ENCODE measurements at places on chromosomes 4 and X.

- no peak for DNase-seq
Observed at GRCh38 chr4:7960790-7961655, 21.4 kb upstream of the AFAP1 start.

DNA sequence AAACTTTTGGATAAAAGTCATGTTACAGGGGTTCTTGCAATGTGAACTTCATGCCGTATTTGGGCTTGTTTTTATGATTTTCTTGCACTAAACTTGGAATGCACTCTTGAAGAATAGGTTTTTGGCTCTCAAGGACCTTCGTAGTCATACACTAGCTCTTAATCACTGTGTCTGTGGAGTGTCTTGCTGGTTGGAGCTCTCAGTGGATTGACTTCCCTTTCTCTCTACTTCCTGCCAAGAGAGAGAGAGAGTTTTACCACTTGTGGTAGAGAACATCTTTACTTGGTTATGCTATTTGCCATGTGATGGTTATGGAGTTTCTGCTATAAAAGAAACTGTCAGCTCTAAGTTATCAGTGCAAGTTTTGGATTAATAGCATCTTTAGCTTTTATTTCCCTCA lies 112.4 kb downstream of the BMPR1B start:
- DNase-seq, result no peak

DNA sequence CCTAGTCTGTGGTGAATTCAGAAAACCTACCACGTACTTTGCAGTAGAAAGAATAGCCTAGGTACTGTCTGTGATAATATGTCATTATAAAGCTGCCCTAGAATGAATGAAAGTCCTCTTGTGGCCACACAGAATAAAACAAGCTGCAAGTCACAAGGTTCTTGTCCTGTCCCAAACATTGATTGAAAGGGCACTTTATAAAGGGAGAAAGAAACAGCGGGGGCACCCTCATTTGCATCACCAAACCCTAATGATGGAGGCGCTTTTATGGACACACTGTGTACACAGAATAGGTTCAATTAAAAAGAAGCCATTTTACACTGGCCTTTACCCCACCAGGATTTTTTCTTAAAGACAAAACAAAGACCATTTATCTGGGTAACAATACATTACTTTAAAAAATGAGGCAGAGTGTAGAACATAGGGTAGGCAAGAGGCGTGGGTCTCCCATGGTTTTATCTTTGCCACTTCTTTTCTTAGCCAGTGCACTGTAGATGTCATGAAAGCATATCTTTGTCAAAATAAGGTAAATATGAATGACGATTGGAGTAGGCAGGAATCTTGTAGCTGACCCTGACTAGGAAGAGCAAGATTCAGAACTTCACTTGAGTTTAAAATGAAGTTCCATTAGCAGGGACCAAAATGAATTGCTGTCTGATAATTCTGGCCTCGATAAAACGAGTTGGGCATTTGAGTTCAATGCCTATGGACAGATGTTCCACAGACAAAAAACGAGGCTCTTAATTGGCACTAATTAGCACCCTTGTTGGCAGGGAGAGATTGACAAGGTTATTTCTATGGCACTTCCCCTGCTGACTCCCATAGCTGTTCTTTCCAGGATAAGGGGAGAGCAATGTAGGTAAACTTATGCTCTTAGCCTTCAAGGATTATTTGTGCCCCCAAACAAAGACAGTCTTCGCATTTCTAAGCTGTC lies 365.1 kb downstream of the AFF2 start:
- no peak for DNase-seq

DNA sequence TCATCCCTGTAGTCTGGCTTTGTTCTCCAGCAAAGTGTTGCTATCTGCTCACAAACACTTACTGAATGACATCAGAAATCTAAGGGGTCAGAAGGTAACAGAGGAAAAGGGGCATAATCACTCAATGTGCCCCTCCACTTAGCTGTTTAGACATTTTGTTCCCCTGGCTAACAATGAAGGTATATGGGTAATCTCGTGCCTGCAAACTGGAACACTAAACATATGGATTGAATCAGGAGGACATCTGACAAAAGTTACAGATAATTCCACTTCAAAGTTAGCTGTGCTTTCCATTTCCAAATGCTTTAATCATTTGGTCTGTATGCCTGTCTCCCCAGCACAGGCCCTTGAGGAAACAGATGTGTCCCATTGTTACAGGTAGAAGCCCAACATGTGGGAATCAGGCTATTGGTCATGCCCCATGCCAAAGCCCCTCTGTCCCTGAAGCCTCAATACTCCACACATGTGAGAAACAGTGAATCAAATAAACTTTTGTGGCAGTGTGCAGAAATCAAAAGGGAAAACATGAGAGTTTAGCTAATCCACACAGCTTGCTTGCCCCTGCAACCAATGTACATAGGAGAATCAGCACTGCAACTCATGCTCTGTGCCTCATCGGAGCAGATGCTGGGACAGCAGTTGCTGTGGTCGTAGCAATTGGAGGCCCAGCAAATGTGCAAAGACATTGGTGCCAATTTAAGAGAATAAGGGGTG lies 111.7 kb downstream of the RNF150 start:
- DNase-seq, result no peak

GRCh38 chr4:73875401-73875800 lies 6.2 kb downstream of the CXCL1 start:
- DNase-seq, result no peak

DNA sequence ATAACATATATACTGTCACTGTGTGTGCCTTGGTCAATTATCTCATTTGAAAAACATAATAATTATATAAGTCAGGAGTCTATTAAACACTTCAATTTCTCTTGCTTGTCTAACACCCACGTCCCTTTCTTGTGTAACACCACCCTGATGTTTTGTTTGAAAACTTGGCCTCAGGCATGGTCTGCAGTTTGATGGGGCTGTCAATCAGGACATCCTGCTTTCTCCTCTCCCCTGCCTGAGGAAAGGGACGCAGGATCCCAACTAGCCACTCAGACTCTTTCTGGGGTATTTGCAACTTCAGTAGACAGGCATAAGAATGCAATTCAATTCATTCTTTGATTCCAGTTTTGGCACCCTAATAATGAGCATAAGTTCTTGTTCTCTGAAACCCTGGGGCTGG lies 48.8 kb downstream of the DKK2 start:
- no peak for DNase-seq

DNA sequence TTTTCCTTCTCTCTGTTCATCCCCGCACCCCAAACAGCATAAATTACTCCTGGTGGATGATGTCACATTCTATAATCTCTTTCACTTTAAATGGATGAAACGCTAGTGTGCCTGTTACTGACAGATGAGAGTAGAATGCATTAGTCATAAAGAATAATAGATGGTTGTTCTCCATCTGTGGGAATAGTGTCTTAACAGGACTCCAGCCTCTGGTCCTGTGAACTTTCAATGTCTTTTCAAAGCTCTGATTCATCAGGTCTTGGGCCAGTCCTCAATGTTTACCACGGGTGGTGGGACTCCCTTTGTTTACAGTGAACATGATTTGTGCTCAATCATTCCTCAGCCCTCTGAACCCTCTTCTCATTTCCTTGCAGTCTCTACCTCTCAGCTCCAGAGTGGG lies 182.6 kb downstream of the GABRB1 start:
- DNase-seq, result no peak

DNA sequence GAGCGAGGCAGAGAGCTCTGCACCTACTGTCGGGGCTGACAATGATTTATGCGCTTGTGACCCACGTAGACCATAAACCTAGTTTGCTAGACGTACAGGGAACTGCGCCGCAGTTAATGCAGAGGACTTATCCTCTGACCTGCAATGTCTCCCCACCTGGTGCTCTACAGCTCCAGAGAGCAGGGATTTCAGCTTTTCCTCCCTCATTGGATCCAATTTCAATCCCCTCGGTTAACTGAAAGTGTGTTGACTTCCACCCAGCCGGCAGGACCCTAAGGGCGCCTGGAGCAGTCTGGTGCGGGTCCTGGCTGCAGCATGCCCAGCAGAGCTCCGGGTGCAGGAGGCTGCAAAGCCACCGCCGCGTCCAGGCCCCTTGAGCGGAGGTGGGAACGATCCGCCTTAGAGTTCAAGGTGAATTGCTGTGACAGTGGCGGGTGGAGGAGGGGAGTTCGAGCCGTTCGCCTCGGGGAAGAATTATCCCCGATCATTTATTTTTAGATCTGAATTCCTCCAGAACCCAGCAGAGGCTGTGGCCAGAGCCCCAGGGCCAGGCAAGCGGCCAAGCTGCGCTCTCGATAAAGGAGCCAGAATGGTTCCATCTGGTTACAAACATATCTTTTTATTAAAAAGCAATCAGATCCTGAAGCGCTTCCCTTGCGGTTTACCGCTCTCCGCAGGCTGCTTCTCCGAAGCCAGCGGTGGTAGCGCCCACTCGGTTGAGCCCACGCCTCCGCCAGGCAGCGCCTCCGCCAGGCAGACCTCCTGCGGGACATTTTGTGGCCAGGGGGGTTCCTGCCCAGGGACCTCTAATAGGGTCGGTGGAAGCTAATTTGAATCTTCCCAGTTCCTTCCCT lies 66.0 kb downstream of the FBXO8 start:
- DNase-seq, result no peak

DNA sequence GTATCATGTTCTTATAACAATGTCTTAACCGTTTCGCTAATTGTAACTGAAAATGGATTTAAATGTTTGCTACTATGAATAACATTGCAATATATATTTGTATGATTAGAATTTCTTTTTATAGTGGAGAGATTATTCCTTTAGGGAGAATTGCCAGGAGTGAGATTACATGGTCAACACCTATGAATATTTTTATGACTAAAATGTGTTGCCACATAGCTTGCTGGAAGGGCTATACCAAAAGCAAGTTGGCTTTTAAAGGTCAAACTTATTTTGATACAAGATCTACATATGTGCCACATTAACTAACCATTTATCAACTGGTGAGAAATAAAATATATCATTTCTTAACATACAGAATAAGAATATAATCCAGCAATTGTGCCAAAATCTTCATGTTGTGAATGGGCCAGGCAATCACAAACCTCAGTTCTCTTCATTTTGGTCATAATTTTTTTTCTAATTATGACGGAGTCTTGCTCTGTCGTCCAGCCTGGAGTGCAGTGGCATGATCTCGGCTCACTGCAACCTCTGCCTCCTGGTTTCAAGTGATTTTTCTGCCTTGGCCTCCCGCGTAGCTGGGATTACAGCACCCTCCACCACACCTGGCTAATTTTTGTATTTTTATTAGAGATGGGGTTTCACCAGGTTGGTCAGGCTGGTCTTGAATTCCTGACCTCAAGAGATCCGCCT lies 10.0 kb upstream of the EGF start:
- DNase-seq, result no peak

- DNase-seq, result no peak
Observed at GRCh38 chr4:2443061-2443730, 24.4 kb downstream of the CFAP99 start.

DNA sequence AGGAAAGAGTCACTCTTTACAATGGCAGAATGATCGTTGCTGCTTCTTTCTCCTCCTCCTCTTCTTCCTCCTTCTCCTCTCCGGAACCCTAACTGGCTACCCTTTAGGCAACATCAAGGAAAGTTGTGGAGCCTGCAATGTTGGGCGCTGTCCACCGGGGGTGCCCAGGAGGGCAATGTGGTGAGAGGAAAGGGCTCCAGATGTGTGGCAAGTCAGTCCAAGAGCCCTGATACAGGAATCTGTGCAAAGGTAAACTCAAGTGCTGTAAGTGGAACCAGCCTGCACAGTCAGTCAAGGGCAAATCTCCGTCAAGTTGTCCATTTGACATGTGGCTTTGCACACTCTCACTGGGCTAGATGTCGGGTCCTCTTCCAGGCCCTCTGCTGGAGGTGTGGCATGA lies 2.8 kb downstream of the RTL5 start:
- DNase-seq, result peak; percentile 5

- DNase-seq, result peak; percentile 9
Observed at GRCh38 chr4:36235306-36235705, 9.0 kb downstream of the ARAP2 start.
